Chondrocyte (in vitro differentiated cells): ENCODE measurements at places on chromosomes 6 and 20. TPM values are rescaled to one million over a fixed set of nuclear protein-coding genes. Genes with fewer than 3 reads are reported as not detected.

GRCh38 chr20:53130795-53131194, 158.6 kb downstream of the TSHZ2 start:
- no peak overlapping the region for H3K4me3 ChIP-seq
- H3K36me3 ChIP-seq: no peaks in the 10 kb centered on the region
- no peak overlapping the region for H3K27ac ChIP-seq
- no peak for DNase-seq
- H3K27me3 ChIP-seq: peaks cover 4% of the 10 kb centered on the region
- no peaks in the 10 kb centered on the region for H3K4me1 ChIP-seq

Gene MYL9
- total RNA-seq: 237 to 1,930 TPM (median 1,885 TPM) in 3 replicates

- no peak for DNase-seq
- H3K36me3 ChIP-seq: no peaks in the 10 kb centered on the region
- H3K4me3 ChIP-seq: no peak overlapping the region
- peaks cover 6% of the 10 kb centered on the region for H3K4me1 ChIP-seq
- no peaks in the 10 kb centered on the region for H3K27me3 ChIP-seq
These were observed 157.0 kb downstream of the GJA1 start for GRCh38 chr6:121592261-121592935.

Gene PAX1
- total RNA-seq: not detected in 3 replicates
